ENCODE measurements at places on chromosomes 2 and 18. TPM values are rescaled to one million over a fixed set of nuclear protein-coding genes. Genes with fewer than 3 reads are reported as not detected.

PSMA8 gene
- polyA plus RNA-seq, result not detected

PSMG2 gene
- 65.3 TPM for polyA plus RNA-seq

KCNF1 gene
- polyA plus RNA-seq, result 1.2 TPM

RGPD3 gene
- 0.25 TPM for polyA plus RNA-seq

DNA sequence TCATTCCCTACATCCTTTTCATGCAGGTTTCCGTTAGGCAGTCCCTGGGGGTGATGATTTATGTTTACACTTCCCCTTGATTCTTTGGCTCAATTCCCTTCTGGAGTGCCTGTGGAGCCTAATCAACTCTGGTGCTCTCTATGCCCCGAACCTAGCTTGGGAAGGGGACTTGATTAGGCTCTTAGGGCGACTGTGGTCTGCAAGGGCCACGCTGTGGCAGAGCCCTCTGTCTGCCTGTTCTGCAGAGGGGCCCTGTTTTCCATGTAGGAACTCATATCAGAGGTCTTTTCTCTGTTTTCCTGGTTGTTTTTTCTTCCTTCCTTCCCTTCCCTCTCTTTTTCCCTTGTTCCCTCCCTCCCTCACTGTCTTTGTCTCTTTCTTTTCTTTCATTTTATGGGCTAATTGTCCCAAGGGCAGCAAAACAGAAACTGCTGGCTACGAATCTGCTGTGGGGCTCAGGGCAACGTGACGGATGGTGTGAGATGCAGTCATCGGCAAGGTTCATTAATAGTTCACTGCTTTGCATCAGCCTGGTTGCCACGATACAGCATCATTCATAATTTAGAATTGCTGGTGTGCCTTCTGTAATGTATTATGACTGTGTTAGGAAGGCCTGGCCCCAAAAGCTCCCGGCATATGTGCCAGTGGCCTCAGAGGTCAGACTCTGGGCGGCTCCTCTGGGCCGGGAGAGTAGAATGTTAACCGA, 134.5 kb downstream of the NAPG start:
- DNase-seq, result peak; percentile 47

GRCh38 chr2:134406311-134406710, 152.4 kb downstream of the MGAT5 start:
- no peak for DNase-seq

DNA sequence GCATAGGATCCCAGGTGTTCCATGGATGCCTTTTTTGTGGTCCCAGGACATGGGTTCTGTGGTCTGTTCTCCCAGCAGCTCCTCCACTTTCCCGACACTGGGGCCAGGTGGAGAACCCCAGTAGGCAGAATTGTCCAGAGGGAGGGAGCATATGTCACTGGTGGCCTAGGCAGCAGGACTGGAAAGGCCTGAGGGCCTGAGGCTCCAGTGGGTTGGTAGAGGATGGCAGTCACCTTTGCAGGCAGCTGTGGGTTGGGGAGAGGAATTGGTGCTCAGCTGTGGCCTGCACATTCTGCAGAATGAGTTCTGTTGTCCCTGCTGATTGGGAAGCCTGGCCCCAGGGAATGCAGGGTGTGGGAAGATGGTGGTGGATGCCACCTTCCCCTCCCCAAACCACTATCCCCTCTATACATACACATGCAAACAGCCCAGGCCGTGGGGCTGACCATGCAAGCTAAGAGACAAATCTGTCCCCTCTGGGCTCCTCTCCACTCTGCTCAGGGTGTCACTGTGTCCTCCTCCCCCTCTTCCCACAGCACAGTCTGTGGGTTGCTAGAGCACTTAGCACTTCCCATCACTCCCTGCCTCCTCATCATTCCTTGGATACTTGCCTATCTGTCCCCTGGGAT, 11.4 kb downstream of the CTIF start:
- DNase-seq, result no peak

DNA sequence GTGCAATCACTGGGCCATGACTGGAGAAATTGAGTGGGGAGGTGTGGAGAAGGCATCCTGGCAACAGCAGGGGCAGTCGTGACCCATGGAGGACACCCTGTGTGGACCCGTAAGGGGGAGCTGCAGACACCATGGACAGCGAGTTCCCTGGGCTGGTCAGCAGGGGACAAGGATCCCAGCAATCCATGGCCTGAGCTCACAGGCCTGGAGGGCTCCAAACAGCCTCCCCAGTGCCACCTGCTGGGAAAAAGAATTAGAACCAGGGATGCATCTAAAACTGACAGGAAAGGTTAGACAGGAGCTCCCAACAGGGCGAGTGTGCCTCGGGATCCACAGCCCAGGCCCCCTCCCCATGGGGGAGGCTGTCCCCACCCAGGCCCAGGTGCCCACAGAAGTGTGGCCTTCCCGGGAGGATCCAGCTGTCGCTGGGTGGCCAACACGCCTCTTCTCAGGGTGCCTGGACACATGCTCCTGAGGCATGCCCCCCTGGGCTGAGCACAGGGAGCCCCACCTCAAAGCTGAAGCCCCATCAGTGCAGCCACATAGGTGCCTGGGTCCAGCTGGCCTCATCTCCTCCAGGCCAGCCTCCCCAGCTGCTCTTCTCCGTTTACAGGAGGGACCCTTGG, 20.5 kb upstream of the KIF1A start:
- peak; percentile 56 for DNase-seq

GRCh38 chr2:46249654-46250053, 47.6 kb upstream of the EPAS1 start:
- no peak for DNase-seq

- DNase-seq, result no peak
These were observed 730 bp downstream of the ODC1 start for GRCh38 chr2:10447300-10447894.

- DNase-seq, result no peak
These were observed 155.5 kb downstream of the CNTNAP5 start for GRCh38 chr2:124180635-124181034.

DNA sequence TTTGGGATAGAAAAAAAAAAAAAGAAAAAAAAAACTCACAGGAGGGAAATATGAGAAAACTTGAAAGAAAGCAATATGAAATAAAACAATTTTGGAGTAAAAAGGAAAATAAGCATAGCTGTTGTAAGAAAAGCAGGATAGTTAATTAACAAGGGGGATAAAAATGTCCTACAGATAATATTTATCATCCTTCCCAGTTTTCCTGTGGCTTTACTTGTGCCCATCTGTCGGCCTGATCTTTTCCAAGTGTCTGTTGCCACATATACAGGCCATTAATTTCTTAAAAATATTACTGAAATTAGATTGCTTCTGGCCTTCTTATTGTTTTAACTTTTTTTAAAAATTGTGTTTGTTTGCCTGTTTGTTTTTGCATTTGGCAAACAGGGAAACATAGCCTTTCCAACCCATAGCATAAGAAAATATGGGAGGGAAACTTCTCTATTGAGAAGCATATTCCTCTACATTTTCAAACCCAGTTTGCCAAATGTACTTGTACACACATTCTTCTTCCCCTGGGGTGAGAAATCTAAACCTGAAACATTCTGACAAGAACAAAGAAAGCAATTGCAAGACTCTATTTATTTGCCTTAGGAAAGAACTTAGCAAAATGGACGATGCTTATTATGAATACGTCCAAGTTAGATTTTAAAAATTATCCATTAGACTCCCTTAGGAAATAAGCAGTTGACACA, 272.3 kb downstream of the CDH20 start:
- no peak for DNase-seq

GRCh38 chr2:181459621-181460021, 2.4 kb downstream of the ITGA4 start:
- no peak for DNase-seq

DNA sequence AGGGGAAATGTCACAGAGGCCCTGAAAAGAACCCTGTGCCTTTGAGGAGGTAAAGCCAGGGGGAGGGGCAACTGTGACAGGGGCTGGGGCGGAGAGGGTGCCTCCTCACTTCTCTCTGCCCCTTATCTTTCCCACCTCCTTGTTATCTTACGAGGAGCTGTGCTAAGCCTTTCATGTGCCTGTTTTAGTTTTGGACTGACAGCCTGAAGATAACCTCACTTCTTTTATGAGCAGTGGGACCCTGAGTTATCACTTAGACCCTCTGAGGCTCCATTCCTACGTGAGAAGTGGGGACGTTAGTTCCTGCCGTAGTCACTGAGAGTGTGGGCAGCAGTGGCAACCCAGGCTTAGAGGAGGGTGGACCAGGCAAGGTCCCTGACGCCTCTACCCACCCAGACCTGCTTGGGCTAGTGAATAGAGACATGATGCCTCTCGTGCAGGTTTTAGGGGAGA, 39.5 kb upstream of the LBH start:
- no peak for DNase-seq

- no peak for DNase-seq
These were observed 243.4 kb upstream of the ID2 start for GRCh38 chr2:8438476-8438875.
